ENCODE measurements at places on chromosomes 2 and 18.
A peak's percentile ranks its signal among the peaks of the same experiment; 100 is the strongest.

DNA sequence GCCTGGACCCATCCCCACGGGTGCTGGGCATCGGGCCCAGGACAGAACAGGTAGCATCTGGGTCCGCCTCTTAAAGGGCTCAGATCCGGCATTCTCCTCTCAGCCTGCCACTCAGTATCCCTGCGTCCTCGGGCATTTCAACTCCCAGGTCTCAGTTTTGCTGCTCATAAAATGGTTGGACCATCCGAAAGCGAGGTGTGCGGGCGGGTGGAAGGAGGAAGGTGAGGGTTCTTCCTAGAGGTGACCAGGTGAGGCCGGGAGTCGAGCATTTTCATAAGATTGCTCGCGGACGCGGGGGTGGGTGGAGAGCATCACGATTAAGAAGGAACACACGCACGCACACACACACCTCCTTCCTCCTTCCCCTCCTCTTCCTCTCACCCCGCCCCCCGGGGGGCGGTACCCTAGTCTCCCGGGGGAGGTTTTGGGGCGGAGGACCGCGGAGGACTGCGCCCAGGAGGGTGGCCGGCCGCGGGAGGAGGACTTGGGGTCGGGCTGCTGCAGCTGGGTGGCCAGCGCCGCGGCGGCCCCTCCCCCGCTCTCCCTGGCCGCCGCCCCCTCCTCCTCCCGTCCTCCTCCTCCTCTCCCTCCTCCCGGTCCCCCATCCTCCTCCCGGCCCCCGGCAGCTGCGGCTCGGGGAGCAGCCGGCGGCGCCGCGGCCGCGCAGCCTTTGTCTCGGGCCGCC, 97.9 kb upstream of the GPR45 start:
- DNase-seq, result no peak

GRCh38 chr2:381941-382727, 94.2 kb upstream of the ALKAL2 start:
- DNase-seq, result no peak

DNA sequence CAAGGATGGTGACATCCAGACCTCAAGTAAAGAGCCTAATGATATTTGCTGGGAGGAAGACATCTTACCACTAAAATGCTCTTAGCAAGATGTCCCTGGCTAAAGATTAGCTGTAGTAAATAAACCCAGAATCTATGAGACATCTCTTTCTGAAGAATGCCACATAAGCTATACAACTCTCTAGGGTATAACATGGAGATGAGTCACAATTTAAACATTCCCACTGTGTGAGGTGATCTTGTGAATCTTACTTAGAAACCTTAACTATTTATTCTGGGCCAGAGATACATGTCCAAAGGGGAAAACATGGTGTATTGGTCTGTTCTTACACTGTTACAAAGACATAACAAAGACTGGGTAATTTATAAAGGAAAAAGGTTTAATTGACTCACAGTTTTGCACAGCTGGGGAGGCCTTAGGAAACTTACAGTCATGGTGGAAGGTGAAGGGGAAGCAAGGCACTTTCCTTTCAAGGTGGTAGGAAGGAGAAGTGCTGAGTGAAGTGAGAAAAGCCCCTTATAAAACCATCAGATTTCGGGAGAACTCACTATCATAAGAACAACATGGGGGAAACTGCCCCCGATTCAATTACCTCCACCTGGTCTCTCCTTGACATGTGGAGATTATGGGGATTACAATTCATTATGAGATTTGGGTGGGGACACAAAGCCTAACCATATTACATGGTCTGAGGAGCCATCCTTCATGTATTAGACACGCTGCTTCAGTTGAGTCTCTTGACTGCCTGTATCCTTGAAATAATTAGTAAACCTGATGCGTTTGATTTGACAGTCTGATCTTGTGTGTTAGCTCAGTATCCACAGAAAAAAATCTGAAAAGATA, 17.1 kb downstream of the KRCC1 start:
- DNase-seq, result no peak

DNA sequence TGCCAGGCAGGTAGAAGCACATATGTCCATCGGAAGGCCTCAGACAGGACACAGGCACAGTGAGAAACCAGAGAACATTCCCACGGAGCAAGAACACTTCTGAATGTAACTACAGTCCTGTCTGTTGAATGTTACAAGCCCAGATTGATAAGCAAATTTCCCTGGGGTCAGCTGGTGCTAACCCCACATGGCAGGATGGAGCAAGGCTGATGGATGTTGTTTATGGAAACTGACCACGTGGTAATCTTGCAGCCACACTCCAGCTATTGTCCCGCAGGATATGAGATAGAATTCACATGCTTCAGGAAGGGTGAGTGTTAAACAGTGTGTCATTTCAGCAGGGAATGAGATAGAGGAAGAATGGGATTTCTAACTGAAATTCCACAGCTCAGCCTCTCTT, 138.8 kb upstream of the COPS8 start:
- DNase-seq, result no peak

DNA sequence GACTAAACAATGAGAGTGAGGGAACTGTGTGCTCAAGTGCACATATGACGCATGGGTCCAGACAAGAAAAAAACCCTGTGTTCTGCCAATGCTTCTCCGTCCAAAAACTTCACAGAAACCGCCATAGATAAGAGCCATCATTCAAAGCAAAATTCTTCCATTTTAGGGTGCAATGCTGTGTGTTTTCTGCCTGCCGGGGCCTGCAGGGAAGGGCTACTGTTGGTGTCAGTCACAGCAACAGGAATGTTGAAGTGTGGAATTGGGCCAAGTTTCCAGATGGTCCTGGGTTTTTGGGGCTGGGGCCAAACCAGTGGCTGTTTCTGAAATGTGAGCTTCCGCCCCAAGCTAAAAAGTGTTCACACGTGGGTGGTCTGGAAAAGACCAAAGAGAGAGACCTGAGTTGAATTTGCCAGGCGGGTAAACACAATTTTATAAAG, 677 bp upstream of the MC2R start:
- no peak for DNase-seq

GRCh38 chr2:68253219-68254068, 1.1 kb upstream of the PPP3R1 start:
- no peak for DNase-seq

GRCh38 chr2:221554769-221555493, 17.2 kb downstream of the EPHA4 start:
- DNase-seq, result no peak

GRCh38 chr2:85656468-85656867, 11.5 kb downstream of the SFTPB start:
- DNase-seq, result no peak

- DNase-seq, result no peak
Observed at GRCh38 chr2:232422051-232422450, 15.4 kb downstream of the ALPG start.

DNA sequence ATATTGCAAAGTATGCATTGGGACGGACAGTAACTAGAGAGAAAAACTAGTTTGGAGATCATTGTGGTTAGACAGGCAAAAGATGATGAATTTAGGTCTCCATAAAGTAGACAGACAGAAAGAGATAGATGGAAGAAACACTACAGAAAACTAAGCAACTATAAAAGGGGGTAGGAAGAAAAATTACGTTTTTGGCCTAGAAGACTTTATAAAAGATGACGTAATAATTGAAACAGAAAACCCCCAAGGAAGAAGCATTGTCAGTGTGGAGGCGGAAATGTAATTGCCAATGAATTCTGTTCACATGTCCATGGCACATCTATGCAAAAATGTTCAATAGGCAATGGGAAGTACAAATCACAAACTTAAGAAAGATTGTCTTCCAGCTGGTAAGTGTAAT, 1211.5 kb upstream of the ZEB2 start:
- no peak for DNase-seq

DNA sequence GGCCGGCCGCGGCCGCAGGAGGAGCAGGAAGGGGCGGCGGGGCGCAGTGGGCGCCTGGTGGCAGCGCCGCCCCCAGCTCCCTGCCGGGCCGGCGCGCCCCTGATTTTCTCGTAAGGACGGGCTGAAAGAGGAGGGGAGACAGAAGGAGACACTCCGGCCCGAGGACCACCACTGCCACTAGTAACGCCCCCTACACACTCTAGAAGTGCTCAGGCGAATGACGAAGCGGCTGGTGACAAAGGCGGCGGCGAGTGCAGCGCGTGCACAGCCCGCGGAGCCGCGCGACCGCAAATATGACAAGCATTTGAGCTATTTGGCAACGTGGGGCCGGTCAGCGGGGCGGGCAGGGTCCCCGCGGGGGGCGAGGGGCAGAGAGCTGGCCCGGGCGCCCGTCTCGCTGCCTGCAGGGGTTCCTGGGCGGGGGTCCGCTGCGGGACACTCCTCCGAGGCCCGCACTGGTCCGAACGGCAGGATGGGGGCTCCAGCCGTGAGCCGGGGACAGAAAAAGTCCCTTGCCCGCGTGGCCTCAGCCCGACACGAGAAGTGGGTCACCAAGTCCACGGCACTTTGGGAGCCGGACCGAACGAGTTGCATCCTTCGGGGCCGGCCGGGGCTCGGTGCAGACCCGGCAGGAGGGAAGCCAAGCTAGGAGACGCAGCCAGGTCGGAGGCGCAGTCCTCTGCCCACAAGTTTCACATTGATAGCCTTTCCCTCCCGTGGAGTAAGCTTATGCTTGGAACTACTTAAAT, 524 bp upstream of the SERTAD2 start:
- peak; percentile 68 for DNase-seq

DNA sequence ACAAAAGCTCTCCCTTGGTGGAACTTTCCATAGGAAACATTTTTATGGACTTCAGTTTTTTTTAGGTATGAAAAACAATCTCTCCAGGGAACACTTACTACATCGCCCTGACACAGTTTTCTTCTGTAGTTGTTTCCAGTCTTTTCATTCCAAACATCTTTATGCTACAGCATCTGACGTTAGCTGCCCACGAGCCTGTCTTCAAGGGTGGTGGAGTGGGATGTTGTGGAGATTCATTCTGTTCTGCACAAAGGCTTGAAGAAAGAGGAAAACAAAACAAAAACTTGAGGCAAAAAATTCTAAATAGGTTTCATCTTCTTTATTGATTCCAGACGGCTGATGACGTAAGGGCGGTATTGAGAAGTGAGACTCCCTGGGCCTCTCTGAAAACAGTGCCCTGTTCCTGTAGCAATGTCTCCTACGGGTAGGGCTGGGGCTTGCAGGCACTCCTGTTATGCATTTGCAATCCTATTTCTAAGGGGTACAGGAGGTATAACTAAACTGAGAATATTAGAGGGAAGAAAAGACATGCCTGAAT, 375.0 kb downstream of the RNF144A start:
- no peak for DNase-seq

- DNase-seq, result no peak
Observed at GRCh38 chr2:168916331-168916675, 15.2 kb downstream of the G6PC2 start.

DNA sequence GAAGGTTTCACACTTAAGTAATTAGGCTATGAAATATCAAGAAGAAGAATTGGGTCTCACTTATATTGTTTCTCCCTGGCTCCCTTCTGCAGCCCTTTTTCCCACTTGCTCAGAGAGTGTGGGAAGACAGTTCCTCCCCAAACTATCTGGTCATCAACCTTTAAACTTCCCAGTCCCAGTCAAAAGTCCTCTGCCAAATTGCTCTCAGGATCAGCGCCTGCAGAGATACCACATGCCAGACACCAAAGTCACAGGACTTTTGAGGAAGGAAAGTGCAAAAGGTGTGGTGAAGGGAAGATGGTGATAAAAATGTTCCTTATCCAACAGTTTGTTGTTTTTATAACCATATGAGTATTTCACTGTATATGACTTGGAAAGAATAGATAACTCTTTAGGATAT, 51.3 kb downstream of the DLGAP1 start:
- DNase-seq, result no peak

DNA sequence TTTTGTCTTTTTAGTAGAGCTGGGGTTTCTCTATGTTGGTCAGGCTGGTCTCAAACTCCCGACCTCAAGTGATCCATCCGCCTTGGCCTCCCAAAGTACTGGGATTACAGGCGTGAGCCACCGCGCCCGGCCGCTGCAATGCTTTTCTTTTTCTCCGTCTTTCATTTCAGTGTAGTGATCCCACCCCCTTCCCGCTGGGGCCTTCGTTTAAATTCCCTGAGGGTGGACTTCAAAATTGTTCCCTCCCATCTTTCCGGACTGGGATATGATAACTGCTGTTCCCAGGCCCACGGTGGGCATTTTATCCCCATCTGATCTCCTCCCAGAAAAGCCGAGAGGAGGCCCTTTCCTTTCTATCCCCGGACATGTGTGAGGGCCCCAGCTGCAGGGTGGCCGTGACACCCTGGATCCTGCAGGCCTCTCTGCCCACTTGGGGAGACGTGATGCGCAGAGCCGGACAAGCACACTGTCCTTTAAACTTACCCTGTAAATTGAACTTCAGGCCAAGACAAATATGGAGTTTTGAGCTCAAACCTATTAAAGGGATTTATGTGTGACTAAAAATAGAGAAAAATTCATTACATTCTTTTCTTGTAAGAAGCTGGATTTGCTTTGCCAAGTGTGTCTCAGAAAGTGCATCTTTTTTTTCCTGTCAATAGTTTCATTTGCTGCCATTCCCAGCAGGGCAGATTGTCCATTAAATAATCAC, 54.5 kb upstream of the AFF3 start:
- DNase-seq, result no peak

GRCh38 chr18:48589797-48590519, 51.1 kb downstream of the CTIF start:
- no peak for DNase-seq

- DNase-seq, result no peak
Observed at GRCh38 chr2:40147360-40147759, 304.5 kb downstream of the SLC8A1 start.

DNA sequence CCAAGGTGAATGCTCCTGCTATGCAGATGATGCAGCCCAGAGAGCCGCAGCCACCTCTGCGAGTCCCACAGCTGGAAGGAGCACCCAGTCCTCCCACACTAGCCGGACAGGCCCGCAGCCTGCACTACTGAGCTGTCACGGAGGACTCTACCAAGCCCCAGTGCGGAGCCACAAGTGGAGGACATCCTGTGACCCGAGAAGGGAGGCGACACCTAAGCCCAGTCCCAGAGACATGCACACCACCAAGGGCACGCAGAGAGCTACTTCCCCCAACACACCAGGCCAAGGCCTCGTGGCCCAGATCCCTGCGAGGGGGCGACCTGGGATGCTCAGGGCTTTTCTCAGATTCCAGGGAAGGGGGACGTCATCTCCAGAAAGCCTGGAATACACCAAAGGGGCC, 12.9 kb downstream of the HS1BP3 start:
- no peak for DNase-seq

DNA sequence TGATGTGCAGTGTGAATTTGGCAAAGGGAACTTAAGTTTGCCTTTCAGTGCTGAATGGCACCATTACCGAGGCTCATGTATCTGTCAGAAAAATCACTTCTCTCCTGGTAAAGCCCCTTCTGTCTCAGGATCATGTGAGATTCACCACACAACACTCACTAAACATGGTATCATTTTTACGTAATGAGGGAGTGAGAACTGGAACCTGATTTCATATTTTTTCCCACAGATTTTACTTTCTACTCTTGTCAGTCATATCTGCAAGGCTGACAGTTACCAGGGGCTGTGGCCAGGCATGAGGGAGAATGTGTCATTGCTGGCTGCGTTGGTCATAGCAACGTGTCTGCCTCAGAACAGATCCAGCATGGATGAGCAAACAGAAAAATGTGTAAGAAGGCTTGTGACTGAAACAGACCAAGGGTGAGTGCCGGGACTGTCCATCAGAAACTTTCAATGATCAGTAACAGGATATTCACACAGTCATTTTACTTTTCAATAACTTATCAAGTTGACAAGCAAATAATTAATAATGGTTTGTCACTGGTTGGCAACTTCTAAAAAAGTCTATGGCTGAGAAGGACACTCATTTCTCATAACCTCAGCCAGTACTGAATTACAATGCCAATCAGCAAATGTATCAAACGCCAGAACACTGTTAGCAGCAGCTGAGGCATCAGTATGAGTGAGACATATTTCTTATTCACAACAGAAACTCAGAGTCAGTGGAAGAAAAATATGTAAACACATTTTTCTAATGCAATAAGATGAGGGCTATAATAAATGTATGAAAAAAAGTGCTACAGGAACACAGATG, 100.5 kb downstream of the CDC42EP3 start:
- DNase-seq, result no peak

GRCh38 chr2:25744055-25744454, 70.7 kb upstream of the DTNB start:
- no peak for DNase-seq

Data from activated CD4-positive, CD25-positive, alpha-beta regulatory T cell treated with anti-CD3 and anti-CD28 coated beads, Interleukin-2, amount 50 U/mL, for 72 hours (primary cell).